DMS 273 treated with DMSO at 0.1 percent for 48 hours (cell line): ENCODE measurements at places on chromosomes 12 and 14.

DNA sequence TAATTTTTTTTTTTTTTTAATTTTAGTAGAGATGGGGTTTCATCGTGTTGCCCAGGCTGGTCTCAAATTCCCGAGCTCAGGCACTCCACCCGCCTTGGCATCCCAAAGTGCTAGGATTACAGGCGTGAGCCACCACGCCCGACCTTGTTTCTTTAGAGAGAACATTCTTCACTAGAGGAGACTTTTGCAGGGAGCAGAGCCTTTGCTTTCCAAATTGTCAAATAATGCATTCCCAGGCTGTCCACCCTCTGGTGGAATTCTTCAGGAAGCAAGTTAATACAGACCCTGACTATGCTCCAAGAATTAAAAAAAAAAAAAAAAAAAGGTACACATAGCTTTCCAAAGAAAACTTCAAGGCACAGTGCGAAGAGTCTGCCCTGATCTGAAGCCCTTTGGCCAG is 6.8 kb downstream of the ALDH1L2 start:
- no peak for DNase-seq

GRCh38 chr12:78864870-78865463 is 393 bp downstream of the SYT1 start:
- no peak for DNase-seq

DNA sequence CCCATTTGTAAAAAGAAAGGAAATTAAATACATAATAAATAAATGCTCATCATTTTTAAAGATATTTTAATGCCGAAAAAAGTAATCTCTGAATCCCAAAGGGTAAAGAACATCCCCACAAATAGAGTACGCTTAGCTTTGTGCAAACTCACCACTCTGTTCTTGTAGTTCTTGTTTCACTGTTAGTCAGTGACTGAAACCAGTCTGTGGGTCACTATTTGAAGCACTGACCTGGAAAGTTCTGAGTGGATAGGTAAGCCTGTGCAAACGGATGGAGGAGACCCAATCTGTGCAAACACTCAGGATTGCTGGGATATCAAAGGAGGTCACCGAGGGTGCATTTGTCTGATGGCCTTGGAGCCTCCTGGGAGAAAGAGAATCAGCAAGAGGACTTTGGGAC is 68.1 kb upstream of the TSPAN11 start:
- DNase-seq: no peak

GRCh38 chr12:30980955-30981662 is 54.6 kb downstream of the TSPAN11 start:
- DNase-seq: no peak

- DNase-seq: no peak
These were observed 2.6 kb downstream of the YLPM1 start for GRCh38 chr14:74765721-74766120.

DNA sequence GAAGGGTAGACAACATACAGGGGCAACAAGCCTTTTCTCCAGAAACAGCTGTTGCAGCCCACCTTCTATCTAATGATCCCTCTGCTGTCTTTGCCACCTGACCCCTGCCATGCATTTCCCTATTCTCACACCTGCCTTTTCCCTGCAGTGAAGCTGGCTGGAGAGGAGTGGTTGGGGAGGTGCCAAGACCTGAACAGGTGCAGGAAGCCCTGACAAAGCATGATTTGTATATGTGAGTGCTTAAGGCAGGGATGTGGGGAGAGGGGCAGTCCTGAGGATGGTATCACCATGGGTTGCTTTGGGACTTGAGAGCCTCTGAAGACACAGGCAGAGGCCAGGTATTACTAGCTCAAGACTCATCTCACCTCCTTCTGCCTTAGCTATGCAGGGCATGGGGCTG is 2.9 kb upstream of the PFDN5 start:
- no peak for DNase-seq

GRCh38 chr14:53619691-53620231 is 336.9 kb downstream of the BMP4 start:
- DNase-seq: no peak

DNA sequence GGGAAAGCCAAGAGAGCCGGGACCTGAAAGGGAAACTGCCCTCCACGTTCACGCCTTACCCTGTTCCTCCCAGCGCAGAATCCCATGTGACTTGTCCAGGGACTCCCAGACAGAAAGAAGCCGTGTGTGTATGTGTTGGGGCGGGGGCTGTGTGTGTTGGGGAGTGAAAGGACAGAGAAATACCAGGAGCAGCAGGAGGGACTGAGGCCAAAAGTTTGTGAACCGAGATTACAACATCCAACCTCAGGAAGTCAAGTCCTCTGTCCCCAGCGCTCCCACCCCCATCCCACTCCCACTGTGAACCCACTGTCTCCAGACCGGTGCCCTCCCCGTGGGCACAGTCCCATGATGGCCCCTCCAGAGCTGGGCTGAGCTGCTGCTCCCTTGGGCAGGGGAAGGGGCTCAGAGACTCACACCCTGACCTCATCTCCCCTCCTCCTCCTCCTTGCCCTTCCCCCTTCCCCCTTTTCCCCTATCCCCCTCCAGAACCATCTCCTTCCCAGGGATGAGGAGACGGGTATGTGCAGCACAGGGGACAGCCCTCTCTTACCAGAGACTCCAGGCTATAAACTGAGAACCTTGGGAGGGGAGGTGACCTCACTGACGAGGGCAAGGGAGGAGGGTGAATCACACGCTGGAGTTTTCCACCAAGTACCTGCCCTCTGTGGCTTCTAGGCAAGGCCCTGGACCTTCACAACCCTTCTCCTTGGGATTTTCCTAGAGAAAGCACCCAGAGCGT is at the start of gene SLC6A12:
Gene SLC6A12 (minus strand): TSS at position 155 of the 739 bp plus-strand sequence. CDS start 4,171 bp downstream, outside the sequence.
- no peak for DNase-seq

- DNase-seq: no peak
These were observed 41.6 kb downstream of the LRRC9 start for GRCh38 chr14:59961518-59962062.

DNA sequence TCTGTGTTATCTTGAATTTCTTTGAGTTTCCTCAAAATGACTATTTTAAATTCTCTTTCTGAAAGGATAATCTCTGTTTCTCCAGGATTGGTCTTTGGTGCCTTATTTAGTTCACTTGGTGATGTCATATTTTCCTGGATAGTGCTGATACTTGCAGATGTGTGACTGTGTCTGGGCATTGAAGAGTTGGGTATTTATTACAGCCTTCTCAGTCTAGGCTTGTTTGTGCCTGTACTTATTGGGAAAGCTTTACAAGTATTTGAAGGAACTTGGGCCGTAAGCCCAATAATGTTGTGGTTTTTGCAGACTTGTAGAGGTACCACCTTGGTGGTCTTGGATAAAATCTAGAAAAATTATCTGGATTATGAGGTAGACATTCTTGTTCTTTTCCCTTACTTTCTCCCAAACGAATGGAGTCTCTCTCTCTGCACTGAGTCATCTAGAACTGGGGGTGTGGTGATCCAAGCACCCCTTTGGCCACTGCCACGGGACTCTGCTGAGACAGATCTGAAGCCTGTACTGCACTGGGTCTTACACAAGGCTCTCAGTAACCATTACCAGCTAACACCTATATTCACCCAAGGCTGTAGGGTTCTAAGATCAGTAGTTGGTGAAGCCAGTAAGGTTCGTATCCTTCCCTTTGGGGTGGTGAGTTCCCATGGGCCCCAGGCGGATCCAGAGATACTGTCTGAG is 703.7 kb upstream of the MGAT4C start:
- DNase-seq: no peak

DNA sequence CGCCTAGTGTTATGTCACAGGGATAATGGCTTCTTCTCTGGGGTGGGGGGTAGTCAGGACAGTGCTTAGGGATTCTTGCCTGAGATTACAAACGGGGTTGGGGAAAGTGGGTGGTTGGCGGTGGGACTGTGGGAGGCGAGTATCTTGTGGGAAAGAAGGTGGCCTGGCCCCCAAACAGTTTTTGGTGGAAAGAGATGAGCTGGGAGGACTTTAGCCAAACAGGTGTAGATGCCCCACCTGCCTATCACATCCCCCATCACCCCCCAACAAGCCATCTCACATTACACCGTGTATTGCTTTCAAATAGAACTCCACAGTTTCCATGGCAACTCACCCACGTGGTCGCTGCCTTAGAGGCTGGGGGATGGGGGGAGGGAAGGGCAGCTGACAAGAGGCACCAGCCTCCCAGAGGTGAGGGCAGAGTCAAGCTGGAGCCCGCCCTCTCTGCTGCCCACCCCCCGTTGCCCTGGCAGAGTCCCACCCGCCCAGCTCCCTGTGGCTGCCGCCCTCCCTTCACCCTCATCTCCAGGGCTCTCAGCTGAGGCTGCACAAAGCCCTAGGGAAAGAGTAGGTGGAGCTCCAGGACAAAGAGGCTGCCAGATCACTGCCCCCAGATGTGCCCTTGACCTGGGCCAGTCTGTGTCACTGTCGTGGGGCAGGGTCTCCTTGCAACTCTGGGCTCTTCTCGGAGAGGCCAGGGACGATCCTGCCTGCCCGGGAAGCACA is 98.3 kb downstream of the LRRC74A start:
- no peak for DNase-seq

GRCh38 chr14:104195361-104195760 is 57.0 kb downstream of the KIF26A start:
- no peak for DNase-seq

- no peak for DNase-seq
These were observed 26.9 kb upstream of the PTGDR start for GRCh38 chr14:52240623-52241022.

DNA sequence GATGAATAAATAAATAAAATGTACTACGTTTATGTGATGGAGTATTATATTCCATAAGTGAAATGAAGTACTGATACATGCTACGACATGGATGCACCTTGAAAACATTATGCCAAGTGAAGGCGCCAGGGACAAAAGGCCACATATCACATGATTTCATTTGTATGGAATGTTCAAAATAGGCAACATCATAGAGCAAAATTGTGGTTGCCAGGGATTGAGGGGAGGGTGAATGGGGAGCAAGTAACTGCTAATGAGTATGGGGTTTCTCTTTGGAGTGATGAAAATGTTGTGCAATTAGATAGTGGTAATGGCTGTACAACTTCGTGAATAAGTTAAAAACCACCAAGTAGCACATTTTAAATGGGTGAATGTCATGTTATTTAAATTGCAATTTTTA is 132.8 kb downstream of the SLC38A4 start:
- no peak for DNase-seq

GRCh38 chr12:13253966-13254760 is 57.6 kb downstream of the EMP1 start:
- DNase-seq: no peak

GRCh38 chr14:52131640-52132320 is 62.9 kb upstream of the NID2 start:
- peak; percentile 68 for DNase-seq

GRCh38 chr14:68292441-68293215 is 473.0 kb downstream of the RAD51B start:
- no peak for DNase-seq

- DNase-seq: no peak
These were observed 7.5 kb downstream of the TBK1 start for GRCh38 chr12:64459394-64459891.

- DNase-seq: no peak
These were observed 8.0 kb downstream of the PGAM5 start for GRCh38 chr12:132718644-132719043.

- DNase-seq: no peak
These were observed 96.1 kb upstream of the SLC16A7 start for GRCh38 chr12:59499774-59500173.

DNA sequence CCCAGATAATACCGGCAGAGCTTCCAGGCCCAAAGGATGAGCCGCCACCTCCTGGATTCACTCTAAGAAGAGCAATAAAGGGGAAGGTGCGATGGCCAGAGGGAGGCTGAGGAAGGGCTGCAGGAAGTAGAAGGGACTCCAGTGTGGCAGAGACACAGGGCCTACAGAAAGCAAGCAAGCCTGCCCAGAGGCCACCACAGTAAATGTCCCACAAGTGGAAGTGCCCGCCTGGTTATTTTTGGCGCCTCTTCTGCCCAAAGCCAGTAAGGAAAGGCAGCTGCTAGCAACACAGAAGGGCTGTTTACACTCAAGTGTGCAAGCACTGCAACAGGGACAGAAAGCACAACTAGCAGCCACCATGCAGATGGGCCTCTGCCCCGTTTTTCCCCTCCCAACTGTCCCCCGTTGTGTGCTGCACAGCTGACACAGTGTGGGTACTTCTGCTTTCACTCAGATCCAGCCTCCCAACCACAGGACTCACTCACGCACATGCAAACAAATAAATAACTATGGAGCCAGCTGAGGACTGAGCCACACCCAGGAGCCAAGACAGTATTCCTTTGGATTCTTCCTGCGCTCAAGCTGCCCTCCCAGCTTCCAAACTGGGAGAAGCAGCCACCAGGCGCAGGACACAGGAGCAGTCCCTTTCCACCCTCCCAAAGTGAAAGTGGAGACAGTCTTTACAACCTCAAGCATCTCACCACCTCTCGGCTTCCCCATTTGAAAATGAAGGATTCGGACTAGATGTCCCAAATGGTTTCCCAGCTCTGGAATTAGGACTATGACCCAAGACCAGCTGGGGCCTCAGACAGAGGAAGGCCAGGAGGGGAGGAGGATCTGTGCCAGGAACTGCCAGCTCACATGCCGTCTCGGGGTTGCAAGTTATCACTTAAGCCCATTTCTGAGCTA is 40.0 kb upstream of the PNMA1 start:
- no peak for DNase-seq

DNA sequence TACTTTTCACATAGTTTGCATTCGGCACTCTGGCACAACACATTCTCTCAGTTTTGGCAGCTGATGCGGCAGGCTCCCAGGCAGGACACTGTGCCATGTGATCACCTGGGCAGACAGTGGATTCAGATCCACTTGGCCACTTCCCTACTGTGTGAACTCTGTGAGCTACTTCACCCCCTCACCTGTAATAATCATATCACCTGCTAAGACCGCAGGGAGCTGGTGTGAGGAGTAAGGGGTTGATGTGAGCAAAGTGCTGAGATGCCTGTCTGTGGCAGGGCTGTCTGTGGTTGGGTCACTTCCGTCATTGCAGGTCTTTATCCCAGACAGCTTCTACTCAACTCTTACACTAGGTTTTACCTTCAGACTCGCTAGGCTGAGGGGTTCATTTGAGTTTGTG is 50.4 kb upstream of the AMN start:
- DNase-seq: no peak

DNA sequence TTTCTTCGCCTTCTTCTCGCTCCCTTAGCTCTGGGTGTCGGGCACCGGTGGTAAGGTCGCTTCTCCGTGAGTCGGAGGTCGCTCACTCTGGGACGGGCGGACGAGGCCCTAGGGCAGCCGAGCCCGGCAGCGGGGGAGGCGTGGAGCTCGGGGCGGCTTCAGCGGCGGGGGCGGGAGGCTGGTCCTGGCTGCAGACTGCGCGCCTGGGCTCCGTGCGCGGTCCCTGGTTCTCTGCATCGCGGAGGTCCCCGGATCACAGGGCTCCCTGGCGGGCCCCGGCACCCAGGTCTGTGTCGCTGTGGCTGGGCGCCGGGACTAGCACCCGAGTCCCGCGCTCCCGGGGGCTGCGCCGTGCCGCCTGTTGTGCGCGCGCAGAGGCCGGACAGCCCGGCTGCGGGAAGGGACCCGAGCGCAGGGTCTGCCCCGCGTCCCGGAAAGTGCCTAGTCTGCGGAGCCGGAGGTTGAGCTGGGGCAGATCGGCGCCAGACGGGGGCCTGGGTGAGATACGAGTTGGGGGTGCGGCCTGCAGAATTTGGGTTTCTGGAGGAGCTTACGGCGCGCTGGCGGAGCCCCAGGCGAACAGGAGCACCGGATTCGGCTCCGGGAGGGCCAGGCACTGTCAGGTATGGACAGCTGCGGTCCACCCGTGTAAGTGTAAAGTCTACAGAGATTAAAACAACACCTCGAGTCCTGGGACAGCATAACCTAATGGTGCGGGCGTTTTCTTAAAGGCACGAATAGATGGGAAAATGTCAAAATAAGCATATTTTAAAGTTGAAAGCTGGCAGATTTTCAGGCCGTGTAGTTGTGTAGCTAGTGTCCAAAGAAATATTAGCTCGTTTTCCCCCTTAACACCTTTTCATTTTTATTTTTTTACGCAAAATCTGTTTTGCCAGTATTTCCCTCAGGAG is 713 bp downstream of the FRMD6 start:
- DNase-seq: no peak

GRCh38 chr12:7219599-7220243 is 30.2 kb downstream of the PEX5 start:
- peak; percentile 2 for DNase-seq
